Stimulated activated CD8-positive, alpha-beta memory T cell treated with anti-CD3 and anti-CD28 coated beads, Interleukin-7, amount 100 ng/mL, for 4 hours (primary cell): ENCODE measurements at places on chromosomes 3 and 15.

GRCh38 chr15:68410466-68411342 is 21.3 kb downstream of the ITGA11 start:
- DNase-seq = no peak

GRCh38 chr15:101193806-101194545 is 57.9 kb downstream of the CHSY1 start:
- DNase-seq = no peak

DNA sequence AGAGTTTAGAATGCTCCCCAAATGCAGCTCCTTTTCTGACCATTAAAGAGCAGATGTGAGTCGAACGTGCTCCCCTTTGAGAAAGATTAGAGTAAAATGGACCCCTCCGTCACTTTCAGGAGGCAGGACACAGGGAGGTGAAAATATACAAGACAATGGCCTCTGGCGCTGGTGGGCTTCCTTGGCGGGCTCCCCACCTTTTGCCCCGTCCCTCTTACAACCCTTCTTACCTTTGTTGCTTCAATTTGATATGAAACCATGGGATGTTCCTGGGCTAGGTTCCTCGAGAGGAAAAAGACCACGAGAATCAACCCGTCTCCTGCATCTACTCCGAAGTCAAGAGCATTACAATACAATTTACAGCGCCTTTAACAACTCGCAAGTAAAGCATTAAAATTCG is 214.2 kb downstream of the MEIS2 start:
- DNase-seq = no peak

GRCh38 chr3:128357538-128357937 is 109.2 kb downstream of the DNAJB8 start:
- no peak for DNase-seq

DNA sequence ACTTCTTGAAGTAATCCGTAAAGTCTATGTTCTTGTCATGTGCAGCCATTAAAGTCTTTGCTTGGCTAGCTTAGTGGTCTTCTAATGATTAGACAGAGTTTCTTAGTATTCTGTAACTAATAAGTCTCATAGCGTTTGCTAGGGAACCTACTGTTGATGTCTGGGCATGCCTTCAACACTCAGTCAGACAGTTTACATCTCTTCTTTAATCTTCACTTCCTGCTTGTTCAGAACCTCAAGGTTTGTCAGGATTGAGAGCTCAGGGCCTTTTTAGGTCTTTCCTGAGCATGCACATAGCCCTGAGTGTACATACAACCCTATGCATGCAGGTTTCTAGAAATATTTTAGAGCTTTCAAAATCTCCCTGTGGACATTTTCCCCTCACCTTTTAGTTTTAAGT is 426.3 kb downstream of the AGBL1 start:
- DNase-seq = no peak

GRCh38 chr15:40693904-40694687 is 878 bp upstream of the RAD51 start:
- no peak for DNase-seq

DNA sequence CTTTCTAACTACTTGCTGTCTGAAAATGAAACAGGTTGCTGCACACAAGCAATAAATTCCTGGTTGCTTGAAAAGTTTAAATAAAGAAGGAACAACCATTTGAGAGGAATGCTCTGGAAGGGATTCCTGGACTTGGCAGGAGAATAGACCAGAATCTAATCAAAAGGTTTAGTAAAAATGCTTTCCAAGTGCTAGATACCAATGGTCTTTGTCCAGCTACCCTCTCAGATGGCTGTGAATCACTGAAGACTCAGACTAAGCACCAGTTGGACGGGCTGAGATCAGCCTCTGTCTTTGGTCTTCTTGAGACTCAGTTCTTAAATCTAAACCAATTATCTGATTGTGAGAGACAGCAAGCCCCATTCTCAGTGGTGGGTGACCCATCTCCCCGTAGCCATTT is 27.7 kb upstream of the LPP start:
- DNase-seq = no peak

DNA sequence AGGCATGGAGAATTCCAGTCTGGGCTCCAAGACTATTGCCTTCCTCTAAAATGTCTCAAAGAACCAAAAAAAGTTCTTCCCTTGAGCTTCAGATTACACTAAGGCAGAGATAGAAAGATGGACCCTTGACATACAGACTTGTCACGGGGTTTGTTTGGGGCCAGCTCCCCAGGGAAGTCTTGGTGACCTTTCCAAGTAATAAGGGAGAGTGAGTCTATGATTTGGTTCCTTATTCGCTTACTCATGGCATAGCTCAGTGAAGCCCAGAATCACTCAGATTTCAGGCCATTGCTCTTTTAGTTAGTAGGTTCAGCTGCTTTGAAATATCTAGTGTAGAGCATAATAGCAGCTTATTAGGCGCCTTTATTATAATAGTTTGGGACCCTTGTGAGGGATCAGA is 90.3 kb downstream of the PLCL2 start:
- no peak for DNase-seq

GRCh38 chr15:99057697-99058420 is 47.0 kb upstream of the SYNM start:
- no peak for DNase-seq

- DNase-seq = no peak
These were observed 14.4 kb downstream of the CHST13 start for GRCh38 chr3:126538316-126538715.
